Hematopoietic multipotent progenitor cell treated with erythropoietin and hydrocortisone succinate and interleukin-3 and kit ligand, for 4 days (in vitro differentiated cells): ENCODE measurements at places on chromosomes 13 and 19.

- no peak for DNase-seq
These were observed 17.7 kb downstream of the WTIP start for GRCh38 chr19:34499155-34499834.

DNA sequence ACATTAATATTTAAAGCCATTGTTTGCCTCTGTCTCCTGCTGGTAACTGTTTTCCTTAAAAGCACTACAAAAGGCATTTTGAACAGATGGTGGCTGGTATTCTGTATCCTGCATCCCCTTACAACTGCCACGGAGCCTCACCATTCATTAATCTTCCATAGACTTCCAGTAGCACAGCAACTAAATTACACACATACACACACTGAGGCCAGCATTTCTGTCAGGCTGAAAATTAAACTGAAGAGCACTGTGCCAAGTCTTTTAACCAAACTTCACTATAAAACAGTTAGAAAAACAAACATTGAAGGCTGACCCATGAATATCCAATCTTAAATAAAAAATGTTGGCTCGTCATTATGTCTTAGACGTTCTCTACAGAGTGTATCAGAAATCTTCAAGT, 697.8 kb downstream of the DACH1 start:
- DNase-seq = no peak

DNA sequence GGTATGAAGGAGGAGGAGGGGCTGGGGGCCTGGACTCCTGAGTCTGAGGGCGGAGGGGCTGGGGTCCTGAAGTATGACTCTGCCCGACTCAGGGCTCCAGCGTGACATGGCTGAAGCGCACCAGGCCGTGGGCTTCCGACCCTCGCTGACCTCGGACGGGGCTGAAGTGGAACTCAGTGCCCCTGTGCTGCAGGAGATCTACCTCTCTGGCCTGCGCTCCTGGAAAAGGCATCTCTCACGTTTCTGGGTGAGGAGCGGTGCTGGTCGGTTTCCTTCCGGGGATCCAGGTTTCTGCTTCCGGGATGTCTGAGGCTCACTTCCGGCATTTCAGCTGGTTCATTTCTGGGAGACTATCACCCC, 1.2 kb downstream of the CPT1C start:
- no peak for DNase-seq

DNA sequence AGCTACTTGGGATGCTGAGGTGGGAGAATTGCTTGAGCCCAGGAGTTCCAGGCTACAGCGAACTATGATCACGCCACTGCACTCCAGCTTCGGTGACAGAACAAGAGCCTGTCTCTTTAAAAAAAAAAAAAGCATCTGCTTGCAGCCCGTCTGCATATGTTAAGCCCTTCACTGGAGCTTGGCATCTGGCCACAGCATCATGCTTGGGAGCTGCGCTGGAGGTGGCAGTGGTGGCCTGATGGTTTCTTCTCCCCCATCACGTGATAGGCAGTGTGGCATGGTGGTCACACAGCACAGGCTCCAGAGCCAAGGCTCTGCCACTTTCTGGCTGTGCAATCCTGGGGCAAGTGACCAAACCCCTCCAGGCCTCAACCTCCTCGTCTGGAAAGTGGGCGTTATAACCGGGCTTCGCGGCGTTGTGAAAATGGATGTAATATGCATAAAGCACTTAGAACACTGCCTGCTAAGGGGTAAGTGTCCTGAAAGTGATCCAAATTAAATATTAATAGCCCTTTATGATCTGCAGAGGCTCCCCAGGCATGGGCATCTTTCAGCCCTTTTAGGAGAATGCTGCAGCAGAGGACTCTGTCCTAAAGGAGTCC, 24.4 kb downstream of the MARK4 start:
- DNase-seq = no peak

DNA sequence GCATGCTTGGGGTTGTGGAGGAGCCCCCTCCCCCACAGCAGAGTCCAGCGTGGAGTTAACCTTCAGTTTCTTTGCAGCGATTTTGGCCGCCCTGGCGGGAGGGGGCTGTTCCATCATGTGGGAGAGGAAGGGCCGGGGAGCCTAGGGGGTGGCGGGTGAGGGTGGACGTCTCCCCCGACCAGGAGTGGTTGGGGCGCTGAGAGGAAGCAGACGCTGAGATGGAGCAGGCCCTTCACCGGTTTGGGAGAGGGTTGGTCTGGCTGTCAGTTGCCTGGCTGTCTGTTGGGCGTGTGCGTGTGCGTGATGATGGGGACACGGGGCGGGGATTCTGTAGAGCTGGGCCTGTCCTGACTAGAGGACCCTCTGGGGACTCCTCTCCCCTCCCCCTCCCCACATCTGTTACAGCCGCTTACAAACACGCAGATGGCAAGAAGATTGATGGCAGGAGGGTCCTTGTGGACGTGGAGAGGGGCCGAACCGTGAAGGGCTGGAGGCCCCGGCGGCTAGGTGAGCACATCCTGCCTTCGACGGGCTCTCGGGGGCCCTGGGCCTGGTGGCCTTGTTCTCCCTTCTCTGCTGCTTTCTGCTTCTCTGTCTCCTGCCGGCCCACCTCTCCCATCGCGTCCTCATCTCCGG, 9.8 kb upstream of the LIN7B start:
- DNase-seq = no peak

DNA sequence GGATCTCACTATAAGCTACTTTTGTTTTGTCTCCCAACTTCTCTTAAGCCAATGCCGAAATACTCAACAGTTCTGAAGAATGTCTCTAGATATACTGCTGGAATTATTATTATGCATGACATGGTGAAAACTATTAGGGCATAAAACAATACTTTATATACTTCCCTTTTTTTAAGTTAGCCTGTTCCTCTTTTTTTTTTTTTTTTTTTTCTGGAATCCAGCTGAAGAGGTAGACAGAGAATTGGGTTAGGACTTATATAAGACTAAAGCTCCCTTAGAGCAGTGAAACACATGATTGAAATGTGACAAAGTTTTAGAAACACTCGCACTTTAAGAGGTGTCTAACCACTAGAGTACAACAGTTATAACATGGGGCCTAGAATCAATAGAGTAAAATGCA, 850.9 kb upstream of the PCDH9 start:
- DNase-seq = peak; percentile 70

DNA sequence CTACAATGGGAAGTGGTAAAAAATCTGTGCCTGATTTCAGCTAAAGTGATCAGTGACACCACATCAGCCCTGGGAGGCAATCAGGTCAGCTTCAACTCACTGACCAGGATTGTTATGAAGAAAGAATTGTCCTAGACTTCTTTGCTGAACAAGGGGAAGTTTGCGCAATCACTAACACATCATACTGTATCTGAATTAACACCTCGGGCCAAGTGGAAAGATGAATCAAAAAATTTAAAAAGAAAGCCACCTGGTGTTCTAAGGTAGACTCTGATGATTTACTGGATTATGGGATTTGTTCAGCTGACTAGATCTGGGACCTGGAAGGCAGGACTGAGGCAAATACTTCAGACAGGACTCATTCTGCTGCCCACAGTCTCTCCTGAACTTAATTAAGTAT, 161.8 kb downstream of the DIAPH3 start:
- DNase-seq = no peak

- DNase-seq = no peak
These were observed 1168.4 kb downstream of the SLITRK1 start for GRCh38 chr13:82713687-82714405.

GRCh38 chr19:13206587-13206986, 56.4 kb downstream of the IER2 start:
- no peak for DNase-seq

- DNase-seq = no peak
These were observed 1247.6 kb downstream of the PCDH17 start for GRCh38 chr13:58879114-58879513.

DNA sequence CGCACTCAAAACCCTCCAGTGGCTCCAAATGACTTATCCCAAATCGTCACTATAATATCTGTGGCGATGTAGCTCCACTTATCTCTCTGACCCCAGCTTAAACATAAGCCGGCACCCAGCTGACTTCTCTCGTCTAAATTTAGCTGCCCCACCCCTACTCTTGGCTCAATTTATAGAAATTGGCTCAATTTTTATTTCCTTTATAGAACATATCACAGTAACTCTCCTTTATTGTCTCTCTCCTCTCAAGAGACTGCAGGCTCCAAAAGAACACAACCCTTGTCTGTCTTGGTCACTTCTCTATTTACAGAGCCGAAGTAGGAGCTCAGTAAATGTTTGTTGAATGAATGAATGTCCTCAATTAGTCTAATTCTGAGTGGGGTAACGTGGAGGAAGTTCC, 805 bp downstream of the ZNF784 start:
- peak; percentile 46 for DNase-seq

GRCh38 chr19:3176715-3177501, 1.7 kb upstream of the S1PR4 start:
- DNase-seq = peak; percentile 86

DNA sequence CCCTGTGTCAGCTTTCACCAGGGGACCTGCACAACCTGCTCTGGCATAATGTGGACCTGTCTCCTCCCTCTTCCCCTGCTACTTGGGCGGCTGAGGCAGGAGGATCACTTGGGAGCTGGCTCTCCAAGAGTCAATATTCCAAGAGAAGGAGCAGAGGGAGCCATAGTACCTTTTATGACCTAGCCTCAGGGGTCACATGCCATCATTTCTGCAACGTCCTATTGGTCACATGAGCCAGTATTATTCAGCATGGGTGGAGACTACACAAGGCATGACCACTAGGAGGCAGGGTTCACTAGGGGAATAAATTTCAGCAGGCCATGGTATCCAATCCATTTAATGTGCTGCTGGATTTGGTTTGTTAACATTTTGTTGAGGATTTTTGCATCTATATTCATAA, 12.0 kb upstream of the SHFL start:
- peak; percentile 78 for DNase-seq

- peak; percentile 54 for DNase-seq
These were observed 4.1 kb upstream of the CNOT3 start for GRCh38 chr19:54133312-54133956.

- no peak for DNase-seq
These were observed 420.8 kb upstream of the GPC6 start for GRCh38 chr13:92805766-92806165.

DNA sequence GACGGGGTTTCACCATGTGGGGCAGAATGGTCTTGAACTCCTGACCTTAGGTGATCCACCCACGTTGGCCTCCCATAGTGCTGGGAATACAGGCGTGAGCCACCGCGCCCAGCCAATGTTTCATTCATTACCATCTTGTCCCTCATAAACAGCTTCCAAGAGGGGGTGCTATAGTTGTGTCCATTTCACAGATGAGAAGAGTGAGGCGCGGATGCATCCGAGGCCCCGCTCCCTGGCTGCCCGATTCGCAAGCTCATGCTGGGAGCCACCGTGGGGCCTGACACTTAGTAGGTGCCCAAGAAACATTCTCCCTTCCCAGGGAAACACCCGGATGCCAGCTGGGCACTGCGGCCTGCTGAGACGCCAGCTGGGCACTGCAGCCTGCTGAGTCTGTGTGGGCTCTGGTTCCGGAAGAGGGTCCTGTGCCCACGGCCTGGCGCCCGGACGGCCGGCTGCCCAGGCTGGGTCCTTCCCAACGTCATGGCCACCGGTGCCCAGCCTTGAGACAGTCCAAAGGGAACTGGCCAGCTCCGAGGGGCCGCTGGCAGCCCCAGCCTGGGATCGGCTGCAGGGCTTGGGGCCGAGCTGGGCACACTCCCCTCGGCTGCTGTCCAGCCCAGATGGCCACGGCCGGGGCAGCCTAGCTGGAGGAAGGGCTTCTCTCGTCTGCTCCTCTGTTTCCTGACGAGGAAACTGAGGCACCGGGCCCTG, 54.7 kb downstream of the NFIC start:
- DNase-seq = no peak

GRCh38 chr13:98500963-98501421, 75.9 kb downstream of the STK24 start:
- no peak for DNase-seq

DNA sequence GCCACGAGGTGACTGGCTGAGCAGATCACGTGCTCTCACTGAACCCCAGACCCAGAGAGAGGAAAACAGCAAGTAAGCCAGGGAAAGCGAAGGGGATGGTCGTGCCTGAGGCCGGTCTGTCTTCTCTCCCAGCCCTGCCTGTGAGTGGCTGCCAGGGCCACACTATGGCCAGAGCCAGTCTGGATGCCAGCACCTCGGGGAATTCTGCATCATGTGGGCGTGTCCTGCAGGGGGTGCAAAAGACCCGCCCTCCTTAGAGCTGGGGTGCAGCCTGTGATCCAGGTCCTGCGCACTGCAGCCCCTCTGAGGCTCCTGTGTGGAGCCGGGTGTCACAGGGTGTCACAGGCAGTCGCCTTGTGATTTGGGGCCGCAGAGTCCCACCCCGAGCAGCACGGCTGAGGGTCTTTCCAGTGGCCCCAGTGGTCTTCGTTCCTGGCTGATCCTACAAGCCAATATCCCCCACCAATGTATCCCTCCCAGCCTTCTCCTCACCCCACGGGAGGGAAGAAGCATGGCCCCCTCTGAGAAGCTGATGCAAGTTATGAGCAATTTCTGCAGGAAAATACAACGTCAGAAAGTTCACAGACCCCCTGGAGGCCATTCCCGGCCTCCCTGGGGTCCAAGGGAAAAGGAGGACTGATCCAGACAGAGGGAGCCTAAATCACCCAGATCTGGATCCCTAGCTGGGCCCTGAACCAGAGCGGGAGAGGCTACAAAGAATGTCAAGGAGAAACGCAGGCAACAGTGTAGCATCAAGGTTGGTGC, 7.7 kb downstream of the PPP1R12C start:
- DNase-seq = no peak

GRCh38 chr19:4713384-4713951, 10.2 kb downstream of the DPP9 start:
- DNase-seq = no peak

GRCh38 chr13:111298214-111298975, 22.0 kb upstream of the TEX29 start:
- no peak for DNase-seq

DNA sequence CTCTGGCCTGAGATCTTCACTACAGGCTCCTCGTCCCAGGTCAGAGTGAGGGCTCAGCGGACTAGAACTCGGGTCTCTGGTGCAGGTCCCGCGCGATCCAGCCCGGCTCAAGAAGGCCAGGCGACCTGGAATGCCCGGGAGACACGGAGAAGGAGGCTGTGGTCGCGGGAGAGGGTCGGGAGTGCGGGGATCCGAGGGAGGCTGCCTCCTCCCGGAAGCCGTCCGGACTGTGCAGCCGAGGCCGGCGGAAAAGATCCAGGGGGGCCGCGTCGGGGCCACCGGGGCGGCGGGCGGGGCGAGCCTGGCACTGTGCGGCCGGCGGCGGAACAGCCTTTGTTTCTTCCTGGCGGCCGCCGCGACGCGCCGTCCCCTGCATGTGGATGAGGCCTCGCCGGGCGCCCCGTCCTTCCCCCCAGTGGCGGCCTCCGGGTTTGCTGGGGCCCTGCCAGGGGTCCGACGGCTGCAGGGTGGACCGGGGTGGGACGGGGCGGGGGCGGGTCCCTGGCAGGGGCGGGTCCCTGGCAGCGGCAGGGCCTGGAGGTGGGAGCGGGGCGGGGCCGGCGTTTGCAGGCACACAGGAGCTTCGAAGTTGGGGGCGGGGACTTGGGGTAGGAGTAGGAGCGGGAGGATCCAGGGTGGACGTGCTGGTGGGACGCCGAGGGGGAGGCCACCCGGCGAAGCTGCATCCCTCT, 1.0 kb upstream of the SLC7A10 start:
- DNase-seq = peak; percentile 46

DNA sequence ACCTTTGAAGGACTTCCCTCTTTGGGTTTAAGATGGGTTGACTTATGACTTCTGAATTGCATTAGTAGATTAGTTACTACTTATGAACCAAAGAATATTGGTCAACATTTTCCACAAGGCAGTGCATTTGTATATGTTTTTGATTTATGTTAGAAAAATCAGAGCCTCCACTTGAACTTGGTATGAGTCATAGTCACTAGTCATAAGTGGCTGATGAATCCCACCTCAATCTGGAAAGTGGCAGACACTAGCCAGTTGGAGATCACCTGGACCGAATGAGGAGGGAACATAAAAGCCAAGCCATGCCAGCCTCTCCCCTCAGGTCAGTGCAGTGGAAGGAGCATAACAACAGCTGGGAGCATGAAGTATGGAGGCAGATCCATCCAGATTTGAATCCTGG, 39.3 kb upstream of the SPART start:
- DNase-seq = no peak
